Kidney epithelial cell (primary cell): ENCODE measurements at places on chromosomes 12 and 14.

GRCh38 chr12:77940567-77940966 lies 109.9 kb downstream of the NAV3 start:
- DNase-seq = no peak

- DNase-seq = no peak
These were observed 2.8 kb downstream of the ZNF219 start for GRCh38 chr14:21095430-21096205.

- no peak for DNase-seq
These were observed 7.6 kb upstream of the RNF34 start for GRCh38 chr12:121392325-121392716.

GRCh38 chr12:32139064-32139421 lies 32.4 kb downstream of the BICD1 start:
- no peak for DNase-seq

DNA sequence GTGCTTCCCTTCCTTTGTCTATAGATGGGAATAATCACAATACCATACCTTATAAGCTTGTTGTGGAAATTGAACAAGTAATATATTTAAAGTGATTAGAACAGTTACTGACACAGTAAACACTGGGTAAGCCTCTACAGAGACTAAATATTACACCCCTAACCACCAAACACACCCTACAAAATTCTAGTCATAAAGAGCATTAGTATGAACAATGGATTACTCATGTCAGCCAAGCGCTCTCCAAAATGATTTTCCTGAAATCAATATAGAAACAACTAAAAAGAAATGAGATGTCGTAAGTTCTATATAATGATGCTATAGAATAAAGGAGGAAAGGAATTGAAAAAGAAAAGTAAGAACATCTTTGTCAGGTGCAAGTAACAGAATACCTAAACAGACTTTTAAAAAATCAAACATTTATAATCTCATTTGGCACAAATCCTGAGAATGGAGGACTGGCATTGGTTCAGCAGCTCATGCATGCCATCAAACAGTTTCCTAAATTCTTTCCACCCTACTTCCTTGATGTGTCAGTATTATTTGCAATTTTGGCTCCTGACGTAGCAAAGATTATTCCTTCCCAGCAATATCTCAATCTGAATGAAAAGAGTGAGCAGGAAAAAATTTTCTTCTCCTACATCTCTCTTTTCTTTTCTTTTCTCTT lies 118.0 kb downstream of the SINHCAF start:
- no peak for DNase-seq
